Mesangial cell (primary cell): ENCODE measurements at places on chromosomes 7 and 10. TPM values are rescaled to one million over a fixed set of nuclear protein-coding genes. Genes with fewer than 3 reads are reported as not detected.

The PAPSS2 gene
- total RNA-seq: 13.7 and 33.9 TPM in 2 replicates

The HOXA5 gene
- 23.5 and 46.8 TPM in 2 replicates for total RNA-seq

The POU6F2 gene
- not detected in 2 replicates for total RNA-seq

The VWA2 gene
- total RNA-seq: 0.13 TPM in 1 of 2 replicates, not detected in the other

The ACBD7 gene
- 1.8 and 2.3 TPM in 2 replicates for total RNA-seq

The FHIP2A gene
- total RNA-seq: 19.1 and 19.6 TPM in 2 replicates

The GRM3 gene
- not detected in 2 replicates for total RNA-seq

The ZNF117 gene
- 1.3 and 1.6 TPM in 2 replicates for total RNA-seq

The PON3 gene
- not detected in 2 replicates for total RNA-seq

The IFT22 gene
- total RNA-seq: 32.3 and 36.8 TPM in 2 replicates

The AFAP1L2 gene
- total RNA-seq: 14.5 and 15.5 TPM in 2 replicates

The CYP3A5 gene
- total RNA-seq: 0.16 and 3.4 TPM in 2 replicates

The WEE2 gene
- total RNA-seq: not detected in 2 replicates

The NANOS1 gene
- 0.81 and 1.9 TPM in 2 replicates for total RNA-seq

The TRIM50 gene
- total RNA-seq: not detected in 2 replicates

The CRHR2 gene
- total RNA-seq: not detected in 2 replicates

The NUTM2A gene
- 0.49 and 0.76 TPM in 2 replicates for total RNA-seq

The FRAT1 gene
- total RNA-seq: 1.3 and 3.2 TPM in 2 replicates

The AGR3 gene
- not detected in 2 replicates for total RNA-seq

The PNLIP gene
- total RNA-seq: not detected in 2 replicates

The GRID1 gene
- total RNA-seq: 0.13 TPM in 1 of 2 replicates, not detected in the other

The TMEM176B gene
- total RNA-seq: not detected in 2 replicates

The PTPRN2 gene
- 0.33 and 2.4 TPM in 2 replicates for total RNA-seq

The OIT3 gene
- total RNA-seq: not detected in 2 replicates
